ENCODE measurements at places on chromosomes 2 and 18.

DNA sequence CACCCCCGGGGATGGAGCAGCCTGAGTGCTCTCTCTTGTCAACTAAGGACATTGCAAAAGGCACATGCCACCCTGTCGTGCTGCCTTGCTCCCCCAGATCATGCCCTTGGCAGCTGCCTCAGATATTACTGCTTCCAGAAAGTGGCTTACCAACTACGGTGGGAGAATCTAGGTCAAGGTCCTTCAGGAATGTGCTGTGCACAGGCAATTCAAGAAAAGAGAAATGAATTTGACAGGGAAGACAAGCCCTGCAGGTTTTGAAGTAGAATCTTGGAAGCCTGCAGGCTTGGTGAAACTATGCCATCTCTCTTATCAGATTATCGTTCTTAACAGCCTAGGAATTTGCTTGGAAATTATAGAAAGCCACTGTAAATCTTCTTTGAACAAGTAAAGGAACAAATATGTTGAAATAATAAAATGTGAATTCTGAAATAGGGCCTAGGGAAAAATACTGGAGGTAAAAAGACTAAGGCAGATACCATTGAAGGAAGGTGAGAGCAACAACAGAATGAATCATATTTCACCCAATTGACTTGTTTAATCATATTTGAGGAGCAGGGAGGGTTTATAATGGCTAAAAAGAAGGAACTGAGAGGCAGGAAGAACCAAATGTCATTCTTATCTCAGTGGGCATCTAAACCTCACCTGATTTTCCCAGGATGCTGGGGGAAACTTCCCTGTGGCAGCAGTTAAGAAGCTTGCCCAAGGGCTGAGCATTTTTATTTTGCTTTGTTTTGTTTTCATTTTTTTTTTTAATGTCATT, 94.0 kb upstream of the GLS start:
- DNase-seq, result no peak

- no peak for DNase-seq
These were observed 18.0 kb upstream of the GLS start for GRCh38 chr2:190862571-190862991.

DNA sequence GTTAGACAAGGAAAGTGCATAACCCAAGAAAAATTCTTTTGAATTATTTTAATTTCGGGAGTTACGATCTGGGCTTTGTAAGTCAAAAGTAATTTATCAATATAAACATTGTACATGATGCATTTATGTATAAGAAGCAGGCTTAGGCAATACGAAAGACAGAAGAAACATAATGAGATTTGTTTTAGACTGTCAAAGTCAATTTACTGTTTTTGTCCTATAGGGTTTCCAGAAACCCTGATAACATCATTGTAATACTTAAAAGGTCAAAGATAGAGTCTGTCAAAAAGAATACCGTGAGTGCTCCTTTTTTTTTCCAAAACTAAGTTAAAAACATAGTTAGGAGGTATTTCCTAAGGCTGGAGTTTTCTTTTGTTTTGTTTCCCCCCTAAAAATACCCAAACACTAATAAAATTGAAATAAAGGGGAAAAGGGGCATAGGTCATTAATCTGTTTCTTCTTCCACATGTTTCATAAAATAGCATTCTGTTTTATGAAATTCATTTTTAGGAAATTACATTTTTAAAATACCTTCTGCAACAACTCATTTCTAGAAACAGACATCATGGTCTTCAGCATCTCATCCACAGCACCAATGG, 16.1 kb downstream of the C1D start:
- no peak for DNase-seq

DNA sequence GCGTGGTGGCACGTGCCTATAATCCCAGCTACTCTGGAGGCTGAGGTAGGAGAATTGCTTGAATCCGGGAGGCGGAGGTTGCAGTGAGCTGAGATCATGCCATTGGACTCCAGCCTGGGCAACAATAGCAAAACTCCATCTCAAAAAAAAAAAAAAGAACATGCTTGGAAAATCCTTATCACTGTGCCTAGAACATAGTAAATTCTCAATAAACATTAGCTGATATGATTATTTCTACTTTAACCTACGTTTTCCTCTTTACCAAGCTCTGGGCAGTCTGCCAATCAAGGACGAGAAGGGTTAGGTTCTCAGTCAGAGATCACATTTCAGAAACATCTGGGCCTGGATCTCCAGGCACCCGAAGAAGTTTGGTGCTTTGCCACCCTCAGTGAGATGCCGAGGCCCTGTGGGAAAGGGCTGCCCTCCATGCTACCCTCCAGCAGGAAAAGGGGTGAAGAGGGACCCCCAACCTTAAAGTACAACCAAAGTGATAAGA, 107.7 kb downstream of the BCL11A start:
- no peak for DNase-seq

GRCh38 chr2:218332920-218333645, 23.6 kb upstream of the CATIP start:
- no peak for DNase-seq

- DNase-seq, result no peak
These were observed 51.0 kb downstream of the SETBP1 start for GRCh38 chr18:44731530-44732237.

- no peak for DNase-seq
These were observed 26.4 kb downstream of the EML4 start for GRCh38 chr2:42195559-42195958.

DNA sequence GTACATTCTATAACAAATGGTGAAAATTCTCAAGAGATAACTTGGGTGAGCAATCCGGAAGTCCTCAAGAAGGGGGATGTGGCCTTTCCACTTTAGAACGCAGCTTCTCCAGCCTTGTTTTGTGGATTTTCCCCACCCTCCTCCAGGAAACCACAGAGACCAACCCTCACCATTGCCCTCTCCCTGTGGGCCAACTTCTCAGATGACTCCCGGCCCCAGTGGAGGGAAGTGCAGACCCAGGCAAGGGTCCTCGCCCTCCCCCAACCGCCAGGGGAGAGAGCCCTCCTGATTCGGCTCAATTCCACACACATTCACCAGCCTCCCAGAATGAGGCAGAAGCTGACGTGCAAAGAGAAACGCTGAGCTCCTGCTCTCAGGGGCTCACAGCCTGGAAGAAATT, 277.2 kb downstream of the EIPR1 start:
- no peak for DNase-seq

GRCh38 chr18:3878401-3878800, 428.4 kb downstream of the TGIF1 start:
- DNase-seq, result no peak

DNA sequence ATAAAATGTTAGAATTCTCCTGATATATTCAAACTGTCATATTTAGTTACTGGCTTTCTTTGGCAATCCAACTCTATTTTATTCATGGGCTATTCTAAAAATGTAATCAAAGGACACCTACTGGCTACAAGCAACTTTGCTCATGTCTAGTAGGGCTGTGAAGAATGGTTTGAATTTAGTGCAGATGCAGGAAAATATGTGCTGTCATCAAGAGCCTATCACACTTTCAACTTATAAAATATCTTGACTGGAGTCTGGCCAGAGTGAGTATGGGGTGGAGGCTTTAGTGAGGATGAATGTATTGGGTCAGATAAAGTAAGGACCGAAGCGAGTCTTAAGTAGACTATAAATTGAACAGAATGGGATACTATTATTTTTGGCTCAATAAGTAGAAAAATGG, 343.4 kb upstream of the SPRED2 start:
- no peak for DNase-seq

- DNase-seq, result no peak
These were observed 5.1 kb downstream of the NFATC1 start for GRCh38 chr18:79400591-79401381.

- DNase-seq, result no peak
These were observed 26.4 kb upstream of the COPS8 start for GRCh38 chr2:237059155-237059875.

DNA sequence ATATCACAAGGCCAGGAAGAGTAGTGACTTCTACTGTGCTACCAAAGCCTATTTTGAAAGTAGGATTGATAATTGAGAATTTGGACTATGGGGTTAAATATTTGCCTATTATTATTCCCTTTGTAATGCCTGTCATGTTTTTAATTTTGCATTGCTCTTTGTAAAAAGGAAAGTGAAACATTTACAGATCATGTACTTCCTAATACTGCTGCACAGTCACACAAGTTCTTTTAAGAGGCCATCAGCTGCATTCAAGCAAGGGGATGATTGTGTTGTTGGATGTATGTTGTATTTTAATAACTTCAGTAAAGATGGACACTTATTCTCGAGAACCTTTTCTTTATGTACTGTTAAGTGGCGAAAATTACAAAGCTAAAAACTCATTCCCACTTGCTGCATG, 70.1 kb downstream of the PLEKHA3 start:
- DNase-seq, result no peak

DNA sequence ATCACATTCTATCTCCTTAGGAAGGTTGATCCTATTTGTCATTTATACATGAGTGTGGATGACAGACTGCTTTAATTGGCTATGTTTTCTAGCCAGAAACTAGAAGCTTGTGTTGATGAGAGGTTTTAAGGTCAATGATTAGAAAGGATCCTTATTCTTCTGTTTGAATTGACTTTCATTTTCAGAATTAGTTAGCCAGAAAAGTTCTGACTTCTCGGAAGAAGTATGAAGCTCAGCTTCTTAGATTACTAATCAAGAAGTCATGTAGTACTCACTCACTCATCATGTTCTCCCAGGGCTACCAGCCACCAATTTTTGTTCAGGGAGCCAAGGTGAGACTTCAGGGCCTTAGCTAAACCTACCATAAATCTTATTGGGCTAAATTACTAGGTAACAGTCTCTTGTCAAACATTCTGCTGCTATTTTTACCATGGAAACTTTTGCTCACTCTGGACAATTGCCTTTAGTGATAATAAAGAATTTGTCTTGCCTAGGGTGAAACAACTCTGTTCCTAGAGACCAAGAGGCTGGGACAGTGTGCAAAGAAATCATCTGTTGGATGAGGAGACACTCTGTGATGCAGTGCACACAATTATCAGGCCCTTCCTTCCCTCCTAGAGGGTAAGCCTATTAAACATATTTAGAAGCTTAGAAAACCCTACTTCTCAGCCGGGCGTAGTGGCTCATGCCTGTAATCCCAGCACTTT, 111.6 kb upstream of the DNMT3A start:
- DNase-seq, result no peak

GRCh38 chr2:110819711-110820110, 87.3 kb downstream of the ACOXL start:
- DNase-seq, result no peak

- DNase-seq, result no peak
These were observed 94.3 kb downstream of the DGKD start for GRCh38 chr2:233448575-233448974.

GRCh38 chr2:15745350-15745749, 153.7 kb downstream of the DDX1 start:
- DNase-seq, result no peak

DNA sequence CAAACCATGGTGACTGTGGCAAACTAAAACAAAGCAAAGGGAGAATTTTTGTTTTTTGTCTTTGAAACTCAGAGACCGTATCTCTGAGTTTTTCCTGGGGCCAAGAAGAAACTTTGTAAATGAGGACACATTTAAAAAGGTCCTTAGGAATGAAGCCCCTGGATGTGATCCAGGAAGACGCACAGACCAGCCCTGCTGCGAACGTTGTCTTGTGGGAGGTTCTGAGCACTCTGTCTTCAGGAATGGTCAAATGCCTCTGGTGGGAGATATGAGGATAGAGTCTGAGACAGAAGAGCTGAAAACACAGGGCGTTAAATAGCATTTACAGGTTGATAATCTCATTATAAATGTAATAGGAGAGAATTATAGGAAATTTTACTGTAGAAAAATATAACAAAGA, 893.5 kb upstream of the KLHL29 start:
- no peak for DNase-seq

DNA sequence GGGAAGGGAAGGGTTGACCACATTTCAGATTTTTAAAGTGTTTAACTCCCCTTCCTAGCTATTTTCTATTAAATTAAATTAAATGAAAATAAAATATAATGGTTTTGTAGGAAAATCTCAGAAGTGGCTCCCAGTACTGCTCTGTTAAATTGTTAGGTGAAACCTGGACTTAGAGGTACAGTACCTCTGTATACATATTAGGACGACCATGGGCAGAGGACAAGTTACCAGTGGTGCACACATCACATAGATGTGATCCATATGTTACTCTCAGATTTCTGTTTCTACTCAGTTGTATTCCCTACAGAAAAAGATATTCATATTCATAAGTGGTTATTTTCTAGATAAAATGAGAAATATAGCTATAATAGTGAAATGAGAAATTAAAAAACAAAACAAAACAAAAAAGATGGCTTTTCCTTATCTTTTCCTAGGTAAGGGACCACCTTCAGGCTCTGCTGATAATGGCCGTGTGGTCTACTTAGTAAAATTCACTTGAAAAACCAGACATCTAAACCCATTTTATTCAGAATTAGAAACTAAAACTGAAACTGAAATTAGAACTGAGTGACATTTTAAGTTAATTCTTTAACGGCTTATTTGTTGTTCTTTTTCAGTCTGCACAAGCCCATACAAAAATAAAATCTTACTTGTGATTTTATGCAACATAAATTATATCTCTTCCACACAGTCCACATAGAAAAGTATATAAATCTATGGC, 832.5 kb upstream of the CHAC2 start:
- no peak for DNase-seq

- no peak for DNase-seq
These were observed 16.6 kb downstream of the THAP4 start for GRCh38 chr2:241620419-241620769.

- DNase-seq, result no peak
These were observed 81.8 kb downstream of the EXOC6B start for GRCh38 chr2:72744049-72744448.

- DNase-seq, result no peak
These were observed 115.8 kb downstream of the TTC27 start for GRCh38 chr2:32743480-32744236.

GRCh38 chr18:76377359-76377756, 117.7 kb downstream of the ZNF516 start:
- no peak for DNase-seq

DNA sequence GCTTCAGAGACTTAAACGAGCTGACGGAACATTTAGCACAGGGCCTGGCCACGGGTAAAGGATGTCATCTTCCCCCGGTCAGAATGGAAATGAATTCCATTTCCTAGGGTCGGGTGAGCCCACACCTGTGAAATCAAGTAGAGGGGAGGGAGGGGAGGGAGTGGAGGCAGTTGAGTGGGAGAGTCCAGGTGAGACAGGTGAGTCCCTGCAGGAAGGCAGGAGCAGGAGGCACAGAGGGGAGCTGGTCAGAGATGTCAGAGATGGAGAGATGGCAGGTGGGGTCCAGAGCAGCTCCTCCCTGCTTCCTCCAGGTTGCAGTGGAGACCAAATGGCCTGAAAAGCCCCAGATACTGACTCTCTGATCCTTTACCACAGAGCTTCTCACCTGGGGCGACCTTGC, 55.2 kb downstream of the SH3BP4 start:
- no peak for DNase-seq

DNA sequence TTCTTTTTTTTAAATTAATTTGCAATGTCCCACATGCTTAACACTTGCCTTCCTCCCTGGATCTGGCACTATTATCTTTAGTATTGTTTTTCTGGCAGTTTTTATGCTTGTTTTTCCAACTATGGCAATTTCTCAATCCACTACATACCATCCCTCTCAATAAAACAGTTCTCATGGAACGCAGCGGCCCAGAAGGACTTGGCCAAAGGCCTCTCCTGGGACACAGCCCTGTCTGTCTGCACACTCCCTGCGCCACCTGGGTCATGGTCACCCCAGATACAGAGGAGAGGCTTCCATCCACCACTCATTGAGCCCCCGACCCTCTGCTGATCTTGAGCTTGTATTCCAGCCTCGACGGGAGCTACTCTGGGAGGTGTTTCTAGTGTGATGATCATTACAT, 91.2 kb downstream of the TWIST2 start:
- DNase-seq, result no peak
